Esophagus muscularis mucosa (tissue), 4 donors: ENCODE measurements at places on chromosomes 1 and 21.

DNA sequence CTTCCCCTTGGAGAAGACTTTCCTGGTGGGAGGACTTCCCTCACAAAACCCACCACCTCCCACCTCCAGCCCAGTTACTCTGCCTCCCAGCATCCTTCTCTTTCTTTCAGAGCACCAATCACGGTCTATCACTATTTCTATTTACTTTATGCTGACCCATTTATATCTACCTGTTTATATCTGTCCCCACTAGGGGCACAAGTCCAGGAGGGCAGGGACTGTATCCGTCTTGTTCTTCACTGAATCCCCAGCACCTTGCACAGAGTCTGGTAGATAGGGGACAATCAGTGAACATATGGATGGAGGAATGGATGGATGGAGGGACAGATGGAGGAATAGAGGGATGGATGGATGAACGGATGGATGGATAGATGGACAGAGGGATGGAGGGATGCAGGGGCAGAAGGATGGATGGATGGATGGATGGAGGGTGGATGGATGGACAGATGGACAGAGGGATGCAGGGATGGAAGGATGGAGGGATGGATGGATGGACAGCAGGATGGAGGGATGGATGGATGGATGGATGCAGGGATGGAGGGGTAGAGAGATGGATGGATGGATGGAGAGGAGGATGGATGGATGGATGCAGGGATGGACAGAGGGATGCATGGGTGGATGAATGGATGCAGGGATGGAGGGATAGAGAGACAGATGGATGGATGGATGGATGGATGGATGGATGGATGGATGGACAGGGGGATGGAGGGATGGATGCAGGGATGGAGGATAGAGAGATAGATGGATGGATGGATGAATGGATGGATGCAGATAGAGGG lies 5.5 kb downstream of the C1QB start:
- no peak for DNase-seq

DNA sequence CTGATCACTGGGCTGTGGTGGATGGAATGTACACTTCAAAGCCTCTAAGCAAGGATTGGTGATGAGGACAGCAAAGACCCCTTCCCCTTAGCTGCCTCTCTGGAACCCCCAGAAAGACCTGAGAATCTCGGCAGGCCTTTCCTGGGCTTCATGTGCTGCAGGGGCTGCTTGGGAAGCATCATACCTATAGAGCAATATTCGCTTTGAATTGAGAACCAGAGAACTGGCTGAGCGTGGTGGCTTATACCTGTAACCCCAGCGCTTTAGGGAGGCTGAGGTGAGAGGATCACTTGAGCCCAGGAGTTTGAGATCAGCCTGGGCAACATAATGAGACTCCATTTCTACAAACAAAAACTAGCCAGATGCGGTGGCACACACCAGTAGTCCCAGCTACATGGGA lies 22.0 kb downstream of the CSF1 start:
- DNase-seq, result no peak

DNA sequence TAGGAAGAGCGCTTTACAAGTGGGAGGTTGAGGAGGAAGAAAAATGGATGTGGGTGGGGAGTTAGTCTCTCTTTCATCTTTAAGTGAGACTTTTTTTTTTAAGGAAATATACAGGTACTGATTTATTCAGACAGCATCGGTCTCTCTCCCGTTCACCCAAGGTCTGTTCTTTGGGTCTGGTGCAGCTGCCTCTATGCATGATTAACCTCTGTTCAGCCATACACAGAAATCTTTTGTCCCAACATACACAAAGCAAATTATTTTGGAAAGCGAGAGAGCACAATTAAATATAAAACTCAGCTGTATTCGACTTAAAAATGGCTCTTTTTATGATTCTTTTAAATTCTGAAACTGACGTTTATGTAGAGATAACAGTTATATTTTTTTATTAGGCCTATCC lies 11.0 kb downstream of the PROX1 start:
- DNase-seq, result no peak

- no peak for DNase-seq
Observed at GRCh38 chr1:244945109-244945671, 80.8 kb upstream of the HNRNPU start.

GRCh38 chr1:26254404-26254803 lies 20.4 kb downstream of the CEP85 start:
- no peak for DNase-seq

DNA sequence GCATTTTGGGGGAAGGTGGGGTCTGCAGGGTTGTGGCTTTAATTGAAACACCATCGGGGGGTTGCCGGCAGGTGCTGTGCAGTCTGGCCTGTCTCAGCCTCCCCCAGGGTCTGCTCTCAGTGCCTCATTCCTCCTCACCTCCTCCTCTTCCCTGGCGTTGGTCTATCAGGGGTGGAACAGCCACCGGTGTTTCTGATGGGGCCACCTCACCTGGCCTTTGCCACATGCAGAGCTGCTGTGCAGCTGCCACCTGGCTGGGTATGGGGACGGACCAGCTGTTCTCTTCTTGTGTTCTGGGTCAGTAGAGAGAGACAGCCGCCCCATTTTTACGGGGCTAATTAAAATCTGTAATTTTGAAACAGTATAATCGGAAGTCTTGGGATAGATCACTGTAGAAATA lies 53.9 kb downstream of the SPSB1 start:
- no peak for DNase-seq

GRCh38 chr1:69077633-69078032 lies 490.1 kb upstream of the LRRC7 start:
- no peak for DNase-seq

DNA sequence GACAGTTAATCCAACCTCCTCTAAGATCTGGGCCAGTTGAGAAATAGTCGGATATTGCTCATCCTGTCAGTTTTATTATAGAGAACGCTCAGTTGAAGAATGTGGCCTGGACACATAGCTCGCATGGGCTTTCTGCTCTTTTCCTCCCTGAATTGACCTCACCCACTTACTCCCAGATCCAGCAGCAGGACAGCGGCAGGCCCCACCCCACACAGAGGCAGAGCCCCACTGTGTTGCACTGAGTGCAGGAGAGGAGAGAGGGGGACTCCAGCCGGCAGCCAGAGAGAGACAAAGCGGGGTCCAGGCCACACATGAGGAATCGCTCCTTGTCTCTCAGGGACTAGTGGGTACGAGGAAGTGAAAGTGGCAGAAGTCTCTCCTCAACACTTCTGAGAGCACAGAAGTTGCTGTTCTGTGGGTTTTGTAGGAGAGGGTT lies 78.6 kb downstream of the LAMC1 start:
- DNase-seq, result no peak

- no peak for DNase-seq
Observed at GRCh38 chr1:151579436-151580225, 32.2 kb upstream of the SNX27 start.

GRCh38 chr1:170544624-170545023 lies 12.7 kb downstream of the GORAB start:
- DNase-seq, result no peak
